ENCODE measurements at places on chromosomes 2 and 18. TPM values are rescaled to one million over a fixed set of nuclear protein-coding genes. Genes with fewer than 3 reads are reported as not detected.

Gene MMADHC
- total RNA-seq = 70.9 TPM

Gene HOXD11
- not detected for total RNA-seq

Gene GAL3ST2
- not detected for total RNA-seq

Gene UGT1A3
- total RNA-seq = not detected

Gene MAP3K20
- 52.0 TPM for total RNA-seq

DNA sequence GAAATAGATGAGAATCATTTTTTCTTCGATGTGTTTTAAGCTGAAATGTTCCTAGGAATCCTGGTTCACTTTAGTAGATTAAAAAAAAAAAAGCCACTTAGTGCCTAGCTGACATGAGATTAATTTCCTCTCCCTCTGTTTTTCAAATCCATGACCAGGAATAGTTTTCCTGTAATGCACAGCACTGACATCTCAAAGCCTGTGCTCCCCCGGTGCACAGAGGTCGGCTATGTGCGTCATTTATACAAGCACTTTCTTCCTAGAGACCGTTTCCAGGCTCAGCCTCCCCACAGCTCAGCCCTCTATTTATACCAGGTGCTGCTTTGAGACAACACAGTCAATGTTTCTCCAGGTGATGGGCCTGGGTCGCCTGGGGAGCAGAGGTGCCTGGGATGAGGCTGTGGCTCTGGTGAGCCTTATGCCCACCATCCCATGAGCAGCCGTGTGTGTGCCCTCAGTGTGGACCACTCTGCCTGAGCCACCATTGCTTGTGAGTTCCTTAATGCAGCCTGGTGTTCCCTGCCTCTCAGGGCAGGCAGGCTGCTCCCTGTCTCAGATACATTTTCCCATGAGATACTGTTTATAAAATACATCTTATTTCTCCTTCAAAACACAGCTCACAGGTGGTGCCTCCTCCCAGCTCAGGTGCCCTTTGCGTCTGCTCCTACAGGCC lies 515.7 kb upstream of the HS6ST1 start:
- no peak for DNase-seq

GRCh38 chr2:171325886-171326585 lies 107.8 kb downstream of the METTL8 start:
- no peak for DNase-seq

GRCh38 chr18:22020867-22021370 lies 148.5 kb upstream of the GATA6 start:
- no peak for DNase-seq

GRCh38 chr2:96823198-96823597 lies 7.1 kb downstream of the CNNM3 start:
- no peak for DNase-seq

DNA sequence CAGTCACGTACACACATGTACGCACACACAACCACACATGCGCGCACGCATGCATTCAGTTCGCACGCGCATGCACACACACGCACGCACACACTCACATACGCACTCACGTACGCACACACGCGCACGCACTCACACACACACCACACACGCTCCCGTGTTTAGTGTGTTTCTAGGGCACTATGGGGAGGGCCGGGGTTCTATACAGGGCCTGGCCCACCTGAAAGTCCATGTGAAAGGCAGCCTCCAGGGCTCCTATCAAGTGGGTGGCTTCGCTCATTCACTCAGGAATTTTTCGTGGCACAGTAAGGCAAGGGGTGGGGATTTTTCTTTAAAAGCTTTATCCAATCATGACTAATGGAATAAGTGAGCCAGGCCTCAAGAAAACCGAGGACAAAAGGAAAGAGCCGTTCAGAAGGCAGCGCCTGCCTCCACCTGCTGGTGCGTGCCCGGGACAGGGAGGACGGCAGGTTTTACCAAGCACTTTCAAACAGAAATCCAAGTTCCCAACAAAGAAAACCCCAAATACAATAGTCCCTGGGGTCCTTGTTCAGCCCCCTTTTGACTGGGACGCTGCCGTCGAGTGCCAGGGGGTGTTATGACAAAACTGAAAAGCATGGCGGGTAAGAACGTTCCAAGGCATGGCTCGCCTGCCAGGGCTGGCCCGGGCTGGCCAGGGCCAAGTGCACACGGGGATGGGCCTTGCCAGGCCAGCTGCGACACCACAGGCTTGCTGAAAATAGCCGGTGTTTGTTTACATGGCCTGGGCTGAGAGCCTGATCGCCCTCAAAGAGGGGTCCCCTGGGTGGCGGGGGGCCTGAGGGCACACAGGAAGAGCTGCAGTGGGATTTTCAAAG lies 110.0 kb downstream of the HDAC4 start:
- DNase-seq = peak; percentile 41

- no peak for DNase-seq
Measured at GRCh38 chr18:44895176-44895798, 214.6 kb downstream of the SETBP1 start.

DNA sequence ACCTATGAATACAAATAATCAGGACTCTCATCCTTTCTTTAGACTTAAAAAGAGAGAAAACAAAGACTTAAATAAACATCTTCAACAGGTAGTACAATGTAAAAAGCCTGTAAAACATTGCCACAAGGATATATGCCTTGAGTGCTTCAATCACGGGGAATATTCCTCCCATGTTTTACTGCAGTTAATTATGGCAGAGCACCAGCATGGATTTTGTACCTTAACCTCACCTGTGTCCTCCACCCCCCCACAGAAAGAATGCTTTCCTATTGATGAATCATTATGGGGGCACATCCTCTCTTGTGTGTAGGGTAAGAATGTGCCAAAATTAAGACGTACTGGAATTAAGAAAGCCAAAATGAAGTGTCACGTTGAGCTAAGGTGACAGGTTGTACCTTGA lies 189.9 kb upstream of the FOSL2 start:
- no peak for DNase-seq

- DNase-seq = no peak
Measured at GRCh38 chr2:234590076-234590475, 93.2 kb upstream of the ARL4C start.

DNA sequence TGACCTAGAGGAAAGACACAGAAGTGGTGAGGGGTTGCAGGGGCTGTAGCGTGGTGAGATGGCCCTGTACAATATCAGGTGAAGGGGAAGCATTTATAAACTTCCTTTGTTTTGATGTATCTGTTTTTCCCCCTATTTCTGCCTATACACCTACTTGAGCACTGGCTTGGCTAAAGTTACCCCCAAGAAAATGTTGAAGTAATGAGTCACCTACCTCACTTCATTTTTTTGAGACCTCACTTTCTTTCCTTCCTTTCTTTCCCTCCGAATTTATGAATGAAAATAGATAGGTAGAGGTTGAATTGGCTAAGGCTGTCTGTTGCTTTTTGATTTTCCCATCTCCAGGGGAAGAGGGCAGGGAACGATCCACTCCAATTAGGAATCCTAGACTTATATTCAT lies 231.1 kb upstream of the EPAS1 start:
- no peak for DNase-seq

DNA sequence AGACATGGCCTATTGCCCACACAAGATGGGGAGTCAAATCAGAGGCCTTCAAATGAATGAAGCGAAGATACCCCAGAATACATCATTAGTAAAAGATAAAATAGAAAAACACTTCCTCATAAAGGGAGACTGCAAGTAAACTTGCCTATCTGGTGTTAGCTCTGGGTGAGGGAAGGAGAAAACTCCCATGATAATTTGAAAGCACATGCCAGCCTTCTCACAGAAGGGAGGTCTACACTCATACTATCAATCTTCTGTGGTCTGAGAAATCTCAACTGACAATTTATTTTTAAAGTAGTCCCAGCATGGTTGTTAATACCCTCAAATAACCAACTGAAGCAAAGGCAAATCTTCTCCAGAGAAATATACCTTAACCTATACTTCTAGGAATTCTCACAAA lies 75.4 kb downstream of the EXOC6B start:
- no peak for DNase-seq

DNA sequence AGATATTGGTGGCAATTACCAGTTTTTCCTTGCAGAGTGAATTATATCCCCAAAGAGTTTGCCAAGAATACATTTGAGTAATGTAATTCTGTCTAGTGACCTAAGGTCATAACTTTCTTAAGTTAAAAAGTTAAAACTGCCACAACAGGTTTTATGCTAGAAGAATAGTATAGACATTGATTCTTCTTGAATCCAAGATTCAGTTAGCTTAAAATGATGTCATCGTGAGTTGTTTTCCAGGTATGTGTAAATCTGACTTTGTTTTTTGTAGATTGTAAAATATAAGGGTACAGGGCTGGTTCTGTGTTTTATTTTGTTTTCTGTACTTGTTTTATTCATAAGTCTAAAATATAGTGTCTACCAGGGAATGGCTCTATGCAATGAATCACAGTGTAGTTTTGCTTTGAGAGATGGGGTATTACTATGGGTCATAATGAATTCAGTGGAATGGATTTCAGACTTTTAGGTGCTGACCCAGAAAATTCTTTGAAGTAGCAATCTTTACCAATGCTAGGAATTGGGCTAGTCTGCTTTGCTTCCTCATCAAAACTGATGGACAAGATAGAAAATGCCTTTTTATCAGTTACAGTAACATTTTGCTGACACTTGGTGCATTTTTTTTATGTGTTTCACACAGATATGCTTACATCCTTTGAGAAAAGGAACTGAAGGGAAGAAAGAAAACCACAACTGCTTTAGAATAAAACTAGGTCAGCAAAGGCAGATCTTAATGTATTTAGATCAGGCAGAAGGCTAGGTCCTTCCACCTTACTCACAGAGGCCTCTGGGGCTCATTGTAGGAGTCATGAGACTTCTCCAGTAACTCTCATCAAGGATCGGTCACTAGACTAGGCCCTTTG lies 20.8 kb upstream of the MGAT5 start:
- DNase-seq = no peak

- DNase-seq = no peak
Measured at GRCh38 chr18:10514601-10515000, 11.2 kb upstream of the NAPG start.

- no peak for DNase-seq
Measured at GRCh38 chr18:23209796-23210195, 74.5 kb downstream of the CABLES1 start.

DNA sequence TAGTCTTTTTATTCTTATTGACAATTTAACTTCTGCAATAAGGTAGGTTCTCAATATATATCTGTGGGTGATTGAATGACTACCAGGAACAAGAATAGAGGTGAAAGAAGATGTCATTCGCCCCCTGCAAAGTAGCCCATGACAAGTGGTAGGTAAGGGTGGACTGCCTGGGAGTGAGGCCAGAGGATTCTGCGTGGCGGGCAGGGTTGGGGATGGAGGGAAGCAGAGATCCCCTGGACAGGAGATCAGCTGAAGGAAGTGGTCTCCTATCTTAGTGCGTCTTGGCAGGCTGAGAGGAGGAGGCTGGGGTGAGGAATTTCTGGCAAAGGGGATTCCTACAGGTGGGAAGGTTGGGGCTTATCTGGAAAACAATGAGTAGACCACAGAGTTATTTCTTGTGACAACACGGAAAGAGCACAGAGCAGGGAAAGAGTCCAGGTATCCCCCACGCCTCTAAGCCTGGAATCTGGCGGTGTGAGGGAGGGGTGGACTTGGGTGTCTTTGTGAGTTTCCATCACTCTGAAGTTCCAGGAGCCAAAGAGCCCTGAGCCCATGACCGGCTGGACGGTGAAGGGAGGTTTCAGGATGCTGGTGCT lies 21.5 kb upstream of the MYCN start:
- DNase-seq = no peak

GRCh38 chr18:58640428-58640805 lies 11.5 kb upstream of the ALPK2 start:
- no peak for DNase-seq

GRCh38 chr2:69969991-69970390 lies 8.6 kb upstream of the ASPRV1 start:
- DNase-seq = no peak

- DNase-seq = peak; percentile 88
Measured at GRCh38 chr2:43131051-43131889, 95.1 kb downstream of the ZFP36L2 start.

- no peak for DNase-seq
Measured at GRCh38 chr2:174597345-174598047, at the start of gene WIPF1. Gene WIPF1 (minus strand): TSS chr2:174597804. CDS start chr2:174585573, 12,231 bp downstream.

DNA sequence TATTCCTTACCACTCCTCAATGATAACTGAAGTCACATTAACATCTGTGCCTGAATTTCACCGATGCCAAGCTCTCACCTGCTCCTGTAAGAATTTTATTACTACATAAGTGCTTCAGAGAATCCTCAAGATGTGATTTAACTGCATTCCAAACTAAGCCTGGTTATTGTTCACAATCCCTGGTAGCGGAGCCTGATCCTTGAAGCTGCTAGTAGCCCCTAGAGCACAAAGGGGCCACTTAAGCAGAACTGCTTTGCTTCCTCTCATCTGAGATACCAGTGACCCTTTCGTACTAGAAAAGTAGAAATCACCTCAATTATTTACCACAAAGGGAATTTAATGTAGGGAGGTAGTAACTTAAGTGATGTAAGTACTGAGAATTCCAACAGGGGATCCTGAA lies 529.6 kb downstream of the CPS1 start:
- DNase-seq = no peak

- no peak for DNase-seq
Measured at GRCh38 chr18:32048507-32049091, 30.0 kb downstream of the RNF125 start.

DNA sequence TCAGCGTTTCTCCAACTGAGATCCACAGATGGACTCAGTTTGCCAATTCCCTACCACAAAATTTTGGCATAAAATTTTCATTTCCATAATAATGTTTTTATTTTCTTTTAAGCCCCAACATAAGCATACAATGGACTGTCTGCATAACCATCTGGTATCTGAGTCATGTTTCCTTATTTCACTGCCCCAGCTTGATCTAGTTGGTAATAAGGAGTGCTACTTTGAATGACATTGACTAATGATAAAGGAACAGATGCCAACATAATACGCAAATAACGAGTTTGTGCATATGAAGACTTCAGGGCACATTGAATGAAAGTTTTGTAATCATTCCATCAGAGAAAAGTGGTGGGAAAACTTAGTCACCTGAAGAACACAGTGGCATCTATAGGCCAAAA lies 8.8 kb upstream of the MBD2 start:
- no peak for DNase-seq

GRCh38 chr2:173831312-173832229 lies 133.6 kb downstream of the SP3 start:
- DNase-seq = no peak

- DNase-seq = no peak
Measured at GRCh38 chr2:64522843-64523428, 1.2 kb upstream of the AFTPH start.

DNA sequence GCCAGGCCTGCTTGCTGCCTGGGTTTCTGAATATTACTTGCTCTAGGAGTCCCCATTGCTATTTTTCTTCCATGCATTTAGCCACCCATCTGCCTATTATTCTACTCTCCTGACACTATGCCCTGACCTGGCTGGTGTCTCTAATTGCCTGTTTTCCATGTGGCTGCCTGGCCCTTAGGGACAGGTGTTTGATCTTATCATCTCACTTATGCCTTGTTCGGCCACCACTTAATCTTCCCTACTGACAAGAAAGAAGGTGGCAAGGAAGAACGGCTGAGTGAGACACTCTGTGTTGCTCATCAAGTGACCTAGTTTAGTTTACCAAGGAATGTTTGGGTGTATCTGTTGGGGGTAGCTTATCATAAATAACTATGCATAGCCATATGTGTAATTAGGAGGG lies 50.4 kb upstream of the RAPH1 start:
- no peak for DNase-seq
